ENCODE measurements at places on chromosomes 5 and 9.

GRCh38 chr5:167296661-167297060, 994.8 kb upstream of the WWC1 start:
- DNase-seq, result no peak

- no peak for DNase-seq
These were observed 264.3 kb downstream of the ENC1 start for GRCh38 chr5:74376187-74376586.

- no peak for DNase-seq
These were observed 64.0 kb downstream of the RGS7BP start for GRCh38 chr5:64569858-64570257.

DNA sequence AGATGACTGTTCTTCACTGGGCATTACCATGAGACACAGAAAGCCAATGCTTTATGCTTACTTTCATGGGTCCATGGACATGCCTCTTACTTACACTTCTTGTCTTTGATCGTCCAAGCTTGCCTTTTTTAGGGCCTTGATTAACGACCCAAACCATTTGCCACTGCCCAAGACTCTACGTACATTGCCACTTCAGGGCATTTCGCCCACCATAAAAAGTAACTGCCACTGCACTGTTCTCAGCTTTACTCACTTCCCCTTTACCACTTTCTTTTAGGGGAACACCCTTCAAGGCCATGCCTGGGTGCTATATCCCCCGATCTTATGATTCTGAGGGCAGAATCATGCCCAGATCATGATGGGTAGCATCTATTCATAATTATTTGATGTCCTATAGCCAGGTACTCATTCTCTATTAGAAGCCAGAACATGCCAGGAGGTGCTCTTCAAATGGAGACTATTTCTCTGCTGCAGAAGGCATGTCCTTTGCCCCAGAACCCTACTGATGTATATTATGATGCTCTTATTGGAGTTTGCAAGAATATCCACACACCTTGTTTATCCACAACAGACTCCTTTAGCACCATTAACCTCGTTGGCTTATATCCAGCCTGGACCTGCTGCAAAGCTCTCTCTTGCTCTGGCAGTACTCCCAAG, 64.1 kb upstream of the RAD23B start:
- DNase-seq, result no peak

DNA sequence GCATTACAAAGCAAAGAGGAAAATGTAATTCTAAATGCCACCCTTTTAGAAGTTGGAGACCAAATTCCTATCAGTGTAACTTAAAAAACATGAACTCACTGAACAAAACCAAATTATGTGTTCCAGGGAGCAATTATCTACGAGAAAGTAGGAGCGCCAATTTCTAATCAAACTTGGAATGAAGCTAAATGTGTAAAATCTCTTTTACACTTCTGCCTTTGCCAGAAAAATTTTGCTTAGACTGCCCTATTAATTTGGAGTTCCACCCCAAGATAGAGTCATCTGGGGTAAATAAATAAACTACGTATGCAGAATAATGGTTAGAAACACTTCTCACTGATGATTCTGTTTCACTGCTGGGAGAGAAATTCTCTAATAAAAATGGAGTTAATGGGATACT, 825.6 kb downstream of the MTRR start:
- DNase-seq, result no peak

- DNase-seq, result no peak
These were observed 165.1 kb downstream of the FBXO4 start for GRCh38 chr5:42090162-42090561.

GRCh38 chr9:123420592-123421111, 64.7 kb downstream of the CRB2 start:
- no peak for DNase-seq

GRCh38 chr5:145324101-145324500, 511.0 kb downstream of the PRELID2 start:
- no peak for DNase-seq

DNA sequence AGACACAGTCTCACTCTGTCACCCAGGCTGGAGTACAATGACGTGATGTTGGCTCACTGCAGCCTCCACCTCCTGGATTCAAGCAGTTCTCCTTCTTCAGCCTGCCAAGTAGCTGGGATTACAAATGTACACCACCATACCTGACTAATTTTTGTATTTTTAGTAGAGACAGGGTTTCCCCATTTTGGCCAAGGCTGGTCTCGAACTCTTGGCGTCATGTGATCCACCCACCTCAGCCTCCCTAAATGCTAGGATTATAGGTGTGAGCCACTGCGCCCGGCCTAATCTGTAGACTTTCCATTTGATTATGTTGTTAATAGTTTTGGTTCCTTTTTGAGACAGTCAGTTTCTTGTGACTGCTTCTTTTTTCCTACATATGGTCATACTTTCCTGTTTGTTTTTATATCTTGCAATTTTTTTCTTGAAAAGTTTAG, 31.0 kb downstream of the MTREX start:
- DNase-seq, result no peak

- no peak for DNase-seq
These were observed 186.3 kb downstream of the SGCD start for GRCh38 chr5:156513123-156513815.

DNA sequence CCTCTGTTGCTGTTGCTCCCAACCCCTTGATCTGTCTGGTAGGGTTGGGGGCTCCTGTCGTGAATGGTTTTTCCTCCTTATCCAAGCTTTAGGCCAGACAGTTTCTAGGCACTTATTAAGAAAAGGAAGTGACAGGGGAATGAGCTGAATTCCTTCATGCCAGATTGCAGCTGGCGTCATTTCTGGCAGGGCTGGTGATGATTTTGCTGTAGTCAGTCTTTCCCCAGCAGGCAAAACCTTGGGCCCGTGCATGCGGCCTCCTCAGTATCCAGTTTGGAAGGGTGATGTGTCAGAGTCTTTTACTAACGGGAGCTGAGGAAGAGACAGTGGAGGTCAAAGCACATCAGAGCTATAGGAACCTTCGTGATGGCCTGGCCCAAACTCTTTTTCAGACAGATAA, 58.8 kb downstream of the COL27A1 start:
- no peak for DNase-seq

DNA sequence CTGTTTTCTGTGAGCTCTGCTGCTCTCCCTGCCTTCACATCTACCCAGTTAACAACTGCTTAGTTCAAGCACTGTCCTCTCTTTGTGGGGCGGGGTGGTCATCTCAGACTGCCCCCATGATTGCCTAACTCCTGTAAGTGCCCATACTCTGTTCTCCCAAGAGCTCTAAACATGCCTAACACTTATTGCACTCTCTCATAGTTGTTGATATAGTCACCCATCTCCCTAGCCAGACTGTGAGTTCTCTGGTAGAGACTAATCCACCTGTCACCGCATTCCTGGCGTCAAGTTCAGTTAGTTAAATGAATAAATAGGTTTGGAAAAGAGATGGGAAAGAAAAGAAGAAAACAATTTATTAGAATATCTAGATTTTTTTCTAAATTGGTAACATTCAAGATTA, 18.3 kb upstream of the MUSK start:
- no peak for DNase-seq

DNA sequence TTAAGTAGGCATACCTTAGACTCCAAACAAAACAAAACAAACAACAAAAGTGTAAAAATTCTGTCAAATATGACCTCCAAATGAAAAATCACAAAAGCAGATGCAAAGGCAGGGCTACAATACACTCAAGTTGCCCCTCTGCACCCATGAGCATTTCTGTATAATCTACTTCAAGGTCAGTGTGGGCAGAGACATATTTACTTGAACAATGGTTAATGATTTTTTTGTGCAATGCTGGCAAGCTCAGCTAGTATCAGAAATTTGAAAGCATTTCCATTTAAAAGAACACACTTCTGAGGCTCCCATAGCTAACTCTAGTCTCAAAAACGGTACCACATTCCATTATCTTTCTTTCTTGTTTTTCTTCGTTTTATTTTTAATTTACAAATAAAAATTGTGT, 57.9 kb downstream of the PLCXD3 start:
- no peak for DNase-seq

- DNase-seq, result no peak
These were observed 417.2 kb downstream of the TLR4 start for GRCh38 chr9:118121361-118121760.

GRCh38 chr9:106177216-106177615, 482.9 kb downstream of the TMEM38B start:
- DNase-seq, result no peak

DNA sequence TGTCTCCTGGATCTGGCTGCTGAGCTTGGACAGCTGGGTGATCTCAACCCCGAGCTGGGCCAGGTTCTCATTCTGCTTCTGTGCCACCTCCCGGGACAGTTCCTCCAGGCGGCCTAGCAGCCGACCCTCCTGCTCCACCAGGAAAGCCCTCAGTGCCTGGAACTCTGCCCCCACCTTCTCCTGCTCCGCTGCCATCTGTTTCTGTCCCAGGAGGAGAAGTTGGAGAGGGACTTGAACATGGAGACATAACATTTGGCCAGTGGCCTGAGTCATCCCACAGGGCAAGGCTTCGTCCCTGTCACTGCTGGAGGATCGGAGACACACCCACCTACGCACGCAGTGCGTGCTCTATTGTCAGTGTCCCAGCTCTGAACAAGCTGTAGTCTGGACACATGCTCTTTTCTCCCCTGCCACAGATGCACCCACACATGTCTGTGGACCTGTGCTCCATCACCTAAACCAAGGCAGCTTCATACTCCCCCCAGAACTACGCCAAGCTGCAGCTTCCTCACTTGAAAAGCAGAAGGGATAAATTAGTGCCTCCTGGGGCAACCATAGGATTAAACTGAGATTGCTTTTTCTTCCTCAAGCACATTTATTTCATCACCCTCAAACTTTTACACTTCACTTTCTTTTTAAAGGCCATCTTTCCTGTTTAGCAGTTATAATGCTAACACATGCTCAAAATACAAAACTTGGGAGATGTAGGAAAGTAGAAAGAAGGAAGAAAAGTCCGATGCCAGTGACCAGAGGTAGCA, 4.9 kb downstream of the TRIM7 start:
- DNase-seq, result no peak

DNA sequence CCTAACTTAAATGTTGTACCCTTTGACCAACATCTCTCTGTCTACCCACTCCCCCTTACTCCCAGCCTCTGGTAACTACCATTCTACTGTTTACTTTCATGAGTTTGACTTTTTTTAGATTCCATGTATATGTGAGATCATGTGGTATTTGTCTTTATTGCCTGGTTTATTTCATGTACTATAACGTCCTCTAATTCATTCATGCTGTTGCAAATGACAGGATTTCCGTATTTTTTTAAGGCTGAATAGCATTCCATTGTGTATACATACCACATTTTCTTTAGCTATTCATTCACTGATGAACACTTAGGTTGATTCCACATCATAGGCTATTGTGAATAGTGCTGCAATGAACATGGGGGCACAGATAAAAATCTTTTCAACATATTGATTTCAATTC, 11.8 kb upstream of the NDUFB6 start:
- DNase-seq, result no peak

All from GM12892 (cell line).